Astrocyte (in vitro differentiated cells and primary cell): ENCODE measurements at places on chromosomes 11 and 22. TPM values are rescaled to one million over a fixed set of nuclear protein-coding genes. Genes with fewer than 3 reads are reported as not detected.

GRCh38 chr11:16474659-16475058 is 118.3 kb upstream of the SOX6 start:
- no peak overlapping the region for H3K4me3 ChIP-seq
- H3K27me3 ChIP-seq = no peaks in the 10 kb centered on the region
- DNase-seq = no peak

Gene TRPC6
- 0.07 and 0.17 TPM in 2 replicates for total RNA-seq

Gene FAM180B
- 0.16 TPM in 1 of 2 replicates, not detected in the other for total RNA-seq

Gene RHOD
- total RNA-seq = 29.8 and 30.4 TPM in 2 replicates

GRCh38 chr11:118142809-118143208 is 9.8 kb downstream of the SCN4B start:
- H3K27me3 ChIP-seq = peaks cover 30% of the 10 kb centered on the region
- DNase-seq = no peak
- no peak overlapping the region for H3K27ac ChIP-seq

Gene MGAT3
- total RNA-seq = 7.9 and 9.7 TPM in 2 replicates

- H3K27me3 ChIP-seq = peaks cover 2% of the 10 kb centered on the region
- no peaks in the 10 kb centered on the region for H3K36me3 ChIP-seq
- H3K4me3 ChIP-seq = no peak within 1 kb of the TSS
- DNase-seq = no peak
Measured at GRCh38 chr11:71565263-71565662, at the start of gene KRTAP5-10. Gene KRTAP5-10 (plus strand): TSS chr11:71565563. CDS start chr11:71565588, 25 bp downstream.

Gene CST6
- not detected in 2 replicates for total RNA-seq

Gene LRP4
- total RNA-seq = 19.0 and 19.9 TPM in 2 replicates

GRCh38 chr11:114098927-114099326 is 39.4 kb downstream of the ZBTB16 start:
- DNase-seq = no peak
- H3K27me3 ChIP-seq = peaks cover 7% of the 10 kb centered on the region
- H3K27ac ChIP-seq = no peak overlapping the region
- no peaks in the 10 kb centered on the region for H3K36me3 ChIP-seq
- no peaks in the 10 kb centered on the region for H3K4me1 ChIP-seq

Gene NEU3
- total RNA-seq = 8.6 and 9.7 TPM in 2 replicates

Gene OR4C45
- not detected in 2 replicates for total RNA-seq

Gene OR4D11
- not detected in 2 replicates for total RNA-seq

- no peaks in the 10 kb centered on the region for H3K27me3 ChIP-seq
- H3K4me1 ChIP-seq = no peaks in the 10 kb centered on the region
- no peak overlapping the region for H3K27ac ChIP-seq
- no peak overlapping the region for H3K4me3 ChIP-seq
Measured at GRCh38 chr22:30782613-30783012, 87.9 kb downstream of the OSBP2 start.

Gene BEST1
- total RNA-seq = 0.60 and 0.66 TPM in 2 replicates
